Substantia nigra (tissue), 51 donors: ENCODE measurements at places on chromosomes 1 and 21.

GRCh38 chr21:31348188-31348587, 4.1 kb upstream of the TIAM1 start:
- no peak for DNase-seq

DNA sequence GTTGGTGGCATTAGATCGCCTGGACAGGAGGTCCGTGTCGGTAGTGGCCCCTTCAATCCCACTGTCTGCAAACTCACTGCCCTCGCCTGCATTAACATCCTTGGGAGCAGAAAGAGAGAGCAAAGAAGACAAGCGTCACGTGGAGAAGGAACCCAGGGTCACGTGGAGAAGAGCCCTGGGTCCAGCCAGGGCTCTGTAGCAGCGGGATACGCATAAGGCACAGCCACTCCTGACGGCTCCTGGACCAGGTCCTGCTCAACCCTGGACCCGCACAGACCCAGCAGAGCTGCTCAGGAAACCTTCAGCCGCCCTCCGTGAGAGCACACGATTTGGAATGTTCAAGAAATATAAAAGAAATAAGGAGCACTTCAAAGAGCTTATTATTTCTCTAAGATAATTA, 92.0 kb downstream of the TIAM1 start:
- no peak for DNase-seq

GRCh38 chr1:18631496-18632217, 1.0 kb downstream of the PAX7 start:
- DNase-seq = no peak

GRCh38 chr1:173295995-173296394, 88.9 kb upstream of the TNFSF4 start:
- no peak for DNase-seq

- DNase-seq = no peak
Observed at GRCh38 chr1:233229288-233229687, 66.2 kb downstream of the PCNX2 start.

GRCh38 chr1:183178545-183178944, 7.5 kb upstream of the LAMC2 start:
- DNase-seq = no peak

DNA sequence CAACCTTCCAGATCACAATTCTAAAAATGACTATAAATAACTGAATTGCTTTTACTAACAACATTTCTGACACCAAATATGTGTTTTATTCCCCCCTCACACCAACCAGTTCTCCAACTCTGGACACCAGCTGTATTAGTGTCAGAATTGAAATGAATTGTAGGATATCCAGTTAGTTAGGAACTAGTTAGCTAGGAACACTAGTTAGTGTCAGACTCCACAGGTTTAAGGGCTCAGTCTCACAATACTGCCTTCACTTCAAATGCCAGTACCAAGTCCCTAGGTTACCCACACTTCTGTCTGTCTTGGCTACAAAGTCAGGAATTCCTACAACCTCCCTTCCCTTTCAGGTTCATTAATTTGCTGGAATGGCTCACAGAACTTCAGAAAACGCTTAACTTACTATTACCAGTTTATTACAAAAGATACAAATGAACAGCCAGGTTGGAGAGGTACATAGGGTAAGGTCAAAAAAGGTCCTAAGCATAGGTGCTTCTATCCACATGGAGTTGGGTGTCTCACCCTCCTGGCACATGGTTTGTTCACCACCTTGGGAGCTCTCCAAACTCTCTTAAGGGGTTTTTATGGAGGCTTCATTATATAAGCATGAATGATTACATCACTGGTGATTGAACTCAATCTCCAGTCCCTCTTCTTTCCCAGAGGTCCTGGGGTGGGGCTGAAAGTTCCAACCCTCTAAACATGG, 4.2 kb downstream of the STXBP3 start:
- DNase-seq = no peak

DNA sequence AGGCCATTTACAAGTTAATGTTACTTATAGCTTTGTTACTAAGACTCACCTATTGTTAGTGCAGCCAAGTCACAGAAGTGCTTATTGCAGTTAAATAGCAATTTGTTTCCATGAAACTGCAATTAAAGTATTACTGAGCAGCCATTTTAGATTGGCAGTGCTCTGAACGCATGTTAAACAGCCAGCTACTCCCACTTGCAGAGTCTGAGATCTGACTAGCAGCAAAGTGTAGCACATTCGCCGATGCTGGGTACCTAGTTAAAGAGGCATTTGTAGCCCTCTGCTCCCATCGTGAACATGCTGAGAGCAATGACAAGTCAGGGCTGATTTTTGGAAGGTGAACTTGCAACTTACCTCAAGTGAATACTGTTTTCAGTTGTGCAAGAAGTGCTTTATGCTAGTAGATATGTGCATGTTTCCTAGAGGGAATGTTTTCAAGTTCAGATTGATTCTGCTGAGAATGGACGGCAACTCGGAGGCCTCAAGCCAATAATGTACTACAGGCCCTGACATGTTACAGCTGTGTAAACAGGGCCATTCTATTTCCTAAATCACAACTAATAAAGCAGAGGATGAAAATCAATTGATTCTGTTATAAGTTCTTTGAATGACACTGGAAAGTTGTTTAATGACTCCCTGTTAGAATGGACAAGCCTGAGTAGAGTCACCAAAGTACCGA, 19.8 kb downstream of the LMO4 start:
- no peak for DNase-seq

GRCh38 chr1:207935166-207935583, 24.2 kb upstream of the CD34 start:
- DNase-seq = no peak

- no peak for DNase-seq
Observed at GRCh38 chr21:35265170-35265877, 216.2 kb upstream of the RUNX1 start.

DNA sequence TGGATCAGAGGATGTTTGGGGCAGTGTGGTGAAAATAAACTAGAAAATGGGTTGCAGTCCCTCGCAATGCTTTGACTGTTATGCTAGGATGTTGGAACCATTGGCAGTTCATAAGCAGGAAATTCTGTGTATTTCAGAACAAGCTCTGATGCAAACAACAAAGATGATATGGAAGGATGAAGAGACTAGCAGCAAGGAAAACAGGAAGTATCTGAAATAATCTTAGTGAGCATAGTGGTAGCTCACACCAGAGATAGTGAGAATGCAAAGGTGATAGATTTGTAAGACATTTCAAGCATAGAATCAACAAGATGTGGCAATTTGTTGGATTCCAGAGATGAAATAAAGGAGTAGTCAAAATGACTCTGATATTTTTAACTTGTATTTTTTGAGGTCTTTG, 11.1 kb upstream of the RCC1 start:
- no peak for DNase-seq

DNA sequence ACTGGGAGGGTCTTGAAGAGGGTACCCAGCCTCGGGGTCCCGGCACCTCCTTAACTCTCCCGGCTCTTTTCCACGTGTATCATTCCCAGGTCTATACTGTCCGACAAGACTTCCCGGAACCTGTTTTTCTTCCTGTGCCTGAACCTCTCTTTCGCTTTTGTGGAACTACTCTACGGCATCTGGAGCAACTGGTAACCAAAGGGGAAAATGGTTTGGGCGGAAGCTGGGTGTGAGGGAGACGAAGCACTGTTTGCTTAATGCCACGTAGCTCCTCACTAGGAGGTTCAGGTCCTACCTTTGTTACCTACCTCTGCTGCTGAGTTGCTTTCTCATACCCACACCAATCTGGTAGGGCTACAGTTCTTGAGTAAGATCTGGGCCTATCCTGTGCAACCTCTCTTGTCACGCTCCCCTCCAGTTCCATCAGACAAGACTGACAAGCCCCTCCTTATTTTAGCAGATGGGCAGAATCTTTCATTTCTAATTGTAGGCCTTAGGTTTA, 642 bp downstream of the SLC30A7 start:
- no peak for DNase-seq

DNA sequence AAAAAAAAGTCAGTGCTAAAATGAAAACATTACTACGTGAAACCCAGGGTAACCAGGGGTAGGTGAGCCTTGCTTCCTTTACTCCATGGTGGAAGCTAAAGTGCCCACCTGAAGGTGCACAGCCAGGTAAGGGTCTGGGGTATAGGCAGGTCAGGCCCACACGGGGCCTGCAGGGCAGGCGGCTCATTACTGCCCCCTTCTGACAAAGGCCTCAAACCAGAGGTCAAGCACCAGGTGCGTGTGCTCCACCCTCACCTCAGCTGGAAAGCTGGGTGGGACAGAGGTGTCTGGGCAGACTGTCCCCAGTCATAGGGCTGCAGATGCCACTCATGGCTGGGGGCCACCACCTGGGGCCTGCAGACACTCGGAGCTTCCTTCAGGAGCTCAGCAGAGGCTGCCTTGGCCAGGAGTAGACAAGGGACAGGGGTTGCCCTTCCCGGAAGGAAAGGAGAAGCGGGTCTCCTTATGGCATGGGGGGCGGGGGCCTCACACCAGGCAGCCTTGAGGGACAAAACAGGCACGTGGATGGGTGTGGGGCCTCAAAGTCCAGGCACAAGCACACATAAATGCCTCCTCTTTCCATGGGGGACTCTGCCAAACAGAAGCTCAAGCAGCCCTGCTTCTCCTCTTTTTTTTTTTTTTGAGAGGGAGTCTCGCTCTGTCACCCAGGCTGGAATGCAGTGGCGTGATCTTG, 36.2 kb downstream of the ACOT7 start:
- DNase-seq = no peak

DNA sequence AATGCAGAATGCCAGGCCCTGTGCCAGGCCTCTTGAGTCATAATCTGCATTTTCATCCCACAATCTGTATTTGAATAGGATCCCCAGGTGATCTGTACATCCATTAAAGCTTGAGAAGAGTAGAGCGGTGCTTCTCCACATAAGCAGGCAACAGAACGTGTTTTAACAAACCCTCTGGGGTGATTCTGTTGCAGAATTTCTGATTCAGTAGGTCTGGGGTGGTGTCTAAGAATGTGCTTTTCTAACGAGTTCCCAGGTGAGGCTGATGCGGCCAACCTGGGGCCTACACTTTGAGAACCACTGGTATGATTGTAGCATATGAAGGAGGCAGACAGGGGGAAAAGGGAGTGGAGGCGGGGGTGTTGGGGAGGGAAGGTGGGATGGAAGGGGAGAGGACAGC, 78.4 kb upstream of the POU3F1 start:
- no peak for DNase-seq

GRCh38 chr1:87056974-87057373, 142.5 kb downstream of the HS2ST1 start:
- no peak for DNase-seq

GRCh38 chr1:11980676-11980972, 380 bp downstream of the MFN2 start:
- DNase-seq = no peak

GRCh38 chr1:246404078-246404477, 103.0 kb downstream of the SMYD3 start:
- no peak for DNase-seq

DNA sequence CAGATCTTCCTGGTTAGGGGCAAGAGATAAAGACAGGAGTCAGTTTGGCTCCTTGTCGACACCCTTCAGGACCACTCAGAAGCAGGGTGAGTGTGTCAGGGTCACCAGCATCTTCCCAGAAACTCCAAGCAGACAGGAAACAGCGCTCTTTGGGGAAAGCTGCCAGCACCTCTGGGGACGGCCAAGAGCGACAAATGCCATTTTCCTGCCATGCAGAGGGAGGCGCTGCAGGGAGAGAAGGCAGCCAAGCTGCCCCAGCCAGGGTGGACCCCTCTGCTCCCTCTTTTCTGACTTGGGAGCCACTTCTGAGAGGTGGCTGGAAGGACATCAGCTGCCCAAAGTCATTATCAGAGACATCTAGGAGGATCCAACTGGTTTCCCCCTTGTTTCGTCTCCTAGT, 29.0 kb downstream of the SIM2 start:
- DNase-seq = no peak

- peak; percentile 47 for DNase-seq
Observed at GRCh38 chr1:143735764-143736461, 235.9 kb downstream of the FAM72C start.

DNA sequence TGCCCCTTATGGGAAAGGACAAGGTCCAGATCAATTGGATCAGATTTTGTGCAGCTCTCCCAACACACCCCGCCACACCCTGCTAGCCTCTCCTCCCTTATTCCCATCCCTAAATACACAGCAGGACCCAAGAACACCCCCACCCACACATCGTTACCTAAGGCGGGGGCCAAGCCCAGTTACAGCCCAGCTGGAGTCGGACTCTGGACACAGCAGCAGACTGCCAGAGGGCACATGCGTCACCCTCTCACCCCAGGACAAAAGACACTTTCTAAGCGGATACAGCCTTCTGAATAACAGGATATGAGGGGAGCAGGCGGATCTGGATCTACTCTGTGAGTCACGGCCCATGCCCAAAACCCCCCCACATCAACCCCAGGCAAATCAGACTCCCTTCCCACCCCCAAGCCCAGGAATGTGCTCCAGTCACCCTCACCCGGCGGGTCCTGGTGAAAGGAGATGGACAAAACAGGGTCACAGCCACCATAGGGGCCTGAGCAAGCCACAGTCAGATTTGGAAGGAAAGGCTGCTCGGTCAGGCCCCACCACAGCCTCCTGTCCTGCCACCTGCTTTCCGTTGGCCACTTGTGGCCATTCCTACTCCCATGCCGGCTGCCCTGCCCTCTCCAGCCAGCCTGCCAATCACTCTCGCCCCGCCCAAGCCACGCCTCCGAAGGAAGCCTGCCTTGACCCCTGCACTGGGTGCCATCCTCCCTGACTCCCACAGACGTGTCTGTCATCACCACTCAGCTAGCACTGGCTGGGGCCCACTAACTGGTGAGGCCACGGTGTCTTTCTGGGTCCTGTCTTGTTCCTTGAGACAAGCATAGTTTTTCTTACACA, 4.0 kb downstream of the S100A16 start:
- peak; percentile 41 for DNase-seq

DNA sequence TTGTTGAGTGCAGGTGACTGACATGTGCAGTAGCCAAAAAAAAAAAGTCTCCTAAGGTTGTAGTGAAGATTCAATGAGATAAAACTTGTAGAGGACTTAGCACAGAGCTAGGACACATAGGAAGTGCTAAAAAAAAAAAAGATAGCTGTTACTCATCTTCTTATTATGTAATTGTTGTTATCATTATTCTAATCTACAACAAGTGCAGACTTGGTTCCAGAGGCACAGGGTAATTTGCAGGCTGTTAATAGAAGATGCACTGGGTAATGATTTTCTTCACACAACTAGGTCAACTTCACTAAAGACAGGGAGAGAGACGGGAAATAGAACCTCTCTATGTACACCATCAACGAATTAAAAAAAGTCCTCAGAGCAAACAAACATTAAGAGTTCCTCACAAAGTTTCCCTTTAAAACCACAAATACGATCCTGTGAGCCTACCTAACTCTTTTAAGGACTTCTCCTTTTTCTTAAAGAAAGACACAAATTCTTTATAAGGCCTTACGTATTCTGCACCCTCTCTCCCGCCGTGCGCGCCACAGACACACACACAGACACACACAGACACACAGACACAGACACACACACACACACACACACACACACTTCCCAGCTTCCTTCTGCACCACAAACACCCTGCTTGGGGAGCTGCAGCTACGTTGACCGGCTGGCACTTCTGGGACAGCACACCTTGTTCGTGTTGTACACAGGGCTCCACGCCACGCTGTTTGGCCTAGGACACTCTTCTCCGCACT, 49.8 kb upstream of the GADD45A start:
- no peak for DNase-seq

DNA sequence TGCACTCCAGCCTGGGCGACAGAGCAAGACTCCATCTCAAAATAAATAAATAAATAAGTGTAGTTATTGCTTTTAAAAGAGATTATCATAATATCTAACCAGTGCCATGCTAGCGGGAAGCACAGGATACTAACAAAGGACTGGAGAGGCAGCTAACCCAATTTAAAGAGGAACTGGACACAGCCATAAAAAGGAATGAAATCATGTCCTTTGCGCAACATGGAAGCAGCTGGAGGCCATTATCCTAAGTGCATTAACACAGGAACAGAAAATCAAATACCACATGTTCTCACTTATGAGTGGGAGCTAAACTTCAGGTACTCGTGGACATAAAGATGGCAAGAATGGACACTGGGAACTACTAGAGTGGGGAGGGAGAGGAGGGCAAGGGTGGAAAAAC, 54.9 kb downstream of the TM2D1 start:
- DNase-seq = no peak
